ELF-1 (cell line): ENCODE measurements at places on chromosomes 5 and 9.

- no peak for DNase-seq
Observed at GRCh38 chr9:85534340-85534739, 207.4 kb downstream of the AGTPBP1 start.

- peak; percentile 87 for DNase-seq
Observed at GRCh38 chr5:132063090-132063911, 2.8 kb downstream of the IL3 start.

- peak; percentile 11 for DNase-seq
Observed at GRCh38 chr5:44774279-44774880, 34.4 kb upstream of the MRPS30 start.

- no peak for DNase-seq
Observed at GRCh38 chr5:57411982-57412381, 70.6 kb downstream of the ACTBL2 start.

GRCh38 chr9:81879501-81879916 is 48.7 kb upstream of the SPATA31D4 start:
- peak; percentile 1 for DNase-seq

DNA sequence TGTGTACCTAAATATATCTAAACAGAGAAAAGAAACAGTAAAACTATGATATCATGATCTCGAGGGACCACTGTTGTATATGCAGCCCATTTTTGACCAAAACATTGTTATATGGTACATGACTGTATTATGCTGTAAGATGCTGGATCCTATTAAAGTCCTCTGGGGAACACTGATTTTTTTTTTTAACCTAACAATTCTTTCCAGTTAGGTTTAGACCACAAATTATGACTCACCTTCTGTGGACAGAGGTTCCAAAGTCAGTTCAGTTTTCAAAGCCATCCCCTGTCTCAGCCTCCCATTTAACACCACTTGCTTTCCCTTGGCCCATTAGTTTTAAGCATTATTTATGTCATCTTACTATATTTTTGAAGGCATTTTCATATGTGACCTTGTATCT is 27.1 kb downstream of the TRMO start:
- no peak for DNase-seq

GRCh38 chr5:39505363-39505762 is 80.6 kb upstream of the DAB2 start:
- DNase-seq: no peak

GRCh38 chr5:8436924-8437323 is 568.0 kb downstream of the MTRR start:
- DNase-seq: no peak

DNA sequence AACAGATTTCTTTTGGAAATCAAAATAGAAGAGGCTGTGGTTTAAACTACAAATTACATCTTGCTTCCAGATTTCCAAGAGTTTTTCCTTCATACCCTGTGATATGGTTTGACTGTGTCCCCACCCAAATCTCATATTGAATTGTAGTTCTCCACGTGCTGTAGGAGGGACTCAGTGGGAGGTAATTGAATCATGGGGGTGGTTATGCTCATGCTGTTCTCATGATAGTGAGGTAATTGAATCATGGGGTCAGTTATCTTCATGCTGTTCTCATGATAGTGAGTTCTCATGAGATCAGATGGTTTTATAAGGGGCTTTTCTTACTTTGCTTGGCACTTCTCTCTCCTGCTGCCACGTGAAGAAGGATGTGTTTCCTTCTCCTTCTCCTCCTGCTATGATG is 687.0 kb upstream of the ZNF608 start:
- no peak for DNase-seq

- no peak for DNase-seq
Observed at GRCh38 chr9:70438341-70438928, 24.0 kb upstream of the KLF9 start.

- DNase-seq: no peak
Observed at GRCh38 chr5:163163858-163164257, 273.5 kb upstream of the CCNG1 start.

GRCh38 chr5:94389515-94389899 is 228.9 kb downstream of the KIAA0825 start:
- no peak for DNase-seq

GRCh38 chr5:51618234-51618633 is 235.0 kb downstream of the ISL1 start:
- no peak for DNase-seq

DNA sequence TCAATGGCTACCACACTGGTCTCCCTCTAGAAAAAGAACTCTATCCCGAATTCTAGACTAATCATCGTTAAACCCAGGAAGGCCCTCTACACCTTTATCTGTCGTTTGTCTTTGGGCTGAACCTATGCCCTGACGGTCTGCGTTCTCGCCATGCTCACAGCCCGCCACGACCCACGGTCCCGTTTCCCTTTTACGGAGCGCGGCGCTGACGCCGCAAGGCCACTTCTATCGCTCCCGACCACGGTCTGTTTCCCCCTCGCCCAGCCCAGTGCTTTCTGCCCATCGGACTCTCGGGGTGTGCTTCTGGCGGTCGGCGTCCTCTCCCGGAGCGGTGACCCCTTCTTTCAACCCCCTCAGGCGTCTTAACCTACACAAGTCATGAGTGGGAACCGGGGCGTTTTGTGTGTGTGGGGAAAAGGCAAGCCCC is 974 bp downstream of the C9orf40 start:
- peak; percentile 52 for DNase-seq

DNA sequence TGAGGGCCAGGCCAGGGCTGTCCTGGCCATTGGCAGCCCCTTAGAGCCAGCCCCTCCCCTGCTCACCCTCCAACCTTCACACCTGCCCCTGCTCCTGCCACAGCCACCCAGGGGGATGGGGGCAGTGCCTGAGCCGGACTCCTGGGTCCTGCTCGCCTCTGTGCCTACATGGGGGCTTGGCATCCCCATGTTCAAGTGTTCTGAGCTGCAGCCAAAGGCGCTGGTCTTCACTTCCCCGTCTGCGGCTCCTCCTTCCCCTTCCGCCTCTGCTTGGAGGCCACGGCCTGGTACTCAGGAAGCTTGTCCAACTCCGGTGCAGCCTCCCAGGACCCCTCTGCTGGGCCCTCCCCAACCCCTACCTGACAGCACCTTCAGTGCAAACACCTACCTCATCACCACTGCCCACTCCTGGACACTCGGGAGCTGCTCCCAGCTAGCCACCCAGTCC is 2.3 kb upstream of the DNLZ start:
- DNase-seq: no peak

- peak; percentile 68 for DNase-seq
Observed at GRCh38 chr5:179166886-179167841, 107.0 kb downstream of the ZNF354C start.
